ENCODE measurements at places on chromosomes 5 and 9. TPM values are rescaled to one million over a fixed set of nuclear protein-coding genes. Genes with fewer than 3 reads are reported as not detected.

Gene COL23A1
- not detected for total RNA-seq

Gene RANBP3L
- not detected for total RNA-seq

Gene PDGFRB
- total RNA-seq: 113 TPM

Gene HAND1
- total RNA-seq: not detected

Gene CDH9
- total RNA-seq: not detected

Gene CDKN2B-AS1
- total RNA-seq: 2.6 TPM

Gene GARNL3
- total RNA-seq: 0.22 TPM

Gene TUSC1
- not detected for total RNA-seq

DNA sequence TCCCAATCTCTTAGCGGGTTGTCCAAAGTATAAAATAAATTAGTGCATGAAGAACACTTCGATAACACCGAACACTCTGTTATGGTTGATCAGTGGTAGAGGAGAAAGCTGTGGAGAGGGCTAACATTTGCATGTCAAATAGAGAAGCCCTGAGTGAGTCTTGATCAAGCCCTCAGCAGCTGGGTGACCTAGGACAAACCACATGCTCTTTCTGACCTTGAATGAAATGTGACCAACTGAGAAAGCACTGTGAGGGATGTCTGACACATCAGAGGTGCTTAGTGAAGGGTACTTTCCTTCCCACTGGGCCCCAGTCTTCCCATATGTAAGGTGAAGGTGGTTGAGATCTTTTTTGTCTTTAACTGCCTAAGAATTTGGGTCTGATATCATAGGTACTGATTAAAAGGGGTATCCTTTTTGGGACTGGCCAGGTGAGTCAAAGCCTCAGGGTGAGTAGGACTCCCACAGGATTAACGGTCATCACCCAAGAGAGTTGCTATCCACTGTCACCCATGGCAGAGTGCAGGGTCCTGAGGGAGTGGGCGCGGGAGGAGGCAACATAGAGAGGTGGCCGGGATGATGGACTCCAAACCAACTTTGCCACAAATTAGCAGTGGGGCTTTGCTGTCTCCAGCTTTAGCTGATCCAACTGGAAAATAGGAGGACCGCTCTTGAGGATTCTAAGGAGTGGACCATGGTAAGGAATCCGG, 53.5 kb downstream of the KIF4B start:
- DNase-seq: no peak

DNA sequence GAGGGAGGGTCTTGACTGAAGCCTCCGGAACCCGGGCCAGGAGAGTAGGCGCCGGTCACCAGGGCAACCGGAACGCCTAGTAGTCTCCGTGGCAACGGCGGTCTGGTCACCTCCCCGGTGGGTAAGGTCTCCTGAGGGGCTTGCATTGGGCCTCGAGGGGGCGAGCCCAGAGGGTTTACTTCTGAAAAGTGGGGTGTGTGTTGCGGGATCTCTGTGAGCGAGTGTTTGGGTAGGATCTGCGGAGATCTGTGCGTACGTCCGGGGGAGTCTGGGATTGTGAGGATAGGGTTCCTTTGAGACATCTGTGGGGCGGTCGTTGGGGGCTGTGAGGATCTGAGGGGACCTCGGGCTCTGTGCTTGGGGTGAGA, at the start of gene FAM221B:
TSS of gene FAM221B (minus strand) at position 17 of the 368 bp plus-strand sequence. CDS start 2,571 bp downstream, outside the sequence.
- DNase-seq: no peak

GRCh38 chr9:134332266-134332665, 6.0 kb downstream of the RXRA start:
- no peak for DNase-seq

GRCh38 chr9:82480921-82481320, 492.3 kb downstream of the SPATA31D1 start:
- no peak for DNase-seq

DNA sequence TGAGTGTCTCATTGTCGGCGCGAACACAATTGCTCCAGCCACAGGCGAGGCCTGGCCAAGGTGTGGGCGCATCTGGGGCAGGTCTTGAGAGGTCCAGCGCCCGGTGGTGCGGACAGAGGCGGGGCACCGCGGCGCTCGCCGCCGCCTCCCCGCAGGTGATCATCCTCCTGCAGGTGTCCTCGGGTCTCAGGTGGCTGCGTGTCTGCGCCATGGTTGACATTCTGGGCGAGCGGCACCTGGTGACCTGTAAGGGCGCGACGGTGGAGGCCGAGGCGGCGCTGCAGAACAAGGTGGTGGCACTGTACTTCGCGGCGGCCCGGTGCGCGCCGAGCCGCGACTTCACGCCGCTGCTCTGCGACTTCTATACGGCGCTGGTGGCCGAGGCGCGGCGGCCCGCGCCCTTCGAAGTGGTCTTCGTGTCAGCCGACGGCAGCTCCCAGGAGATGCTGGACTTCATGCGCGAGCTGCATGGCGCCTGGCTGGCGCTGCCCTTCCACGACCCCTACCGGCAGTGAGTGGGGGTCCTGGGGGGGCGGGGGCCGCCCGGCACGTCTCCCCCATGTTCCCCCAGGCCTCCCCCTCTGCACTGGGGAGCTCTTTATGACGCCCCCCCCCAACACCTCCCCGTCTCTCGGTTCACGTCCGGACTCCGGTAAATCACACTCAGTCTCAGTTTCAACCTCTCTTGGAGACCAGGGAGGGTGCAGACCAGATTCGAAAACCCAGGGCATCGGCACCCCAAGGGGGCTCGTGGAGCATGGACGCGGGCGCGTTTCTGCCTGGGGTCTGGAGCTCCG, 446 bp downstream of the NXNL2 start:
- DNase-seq: no peak

DNA sequence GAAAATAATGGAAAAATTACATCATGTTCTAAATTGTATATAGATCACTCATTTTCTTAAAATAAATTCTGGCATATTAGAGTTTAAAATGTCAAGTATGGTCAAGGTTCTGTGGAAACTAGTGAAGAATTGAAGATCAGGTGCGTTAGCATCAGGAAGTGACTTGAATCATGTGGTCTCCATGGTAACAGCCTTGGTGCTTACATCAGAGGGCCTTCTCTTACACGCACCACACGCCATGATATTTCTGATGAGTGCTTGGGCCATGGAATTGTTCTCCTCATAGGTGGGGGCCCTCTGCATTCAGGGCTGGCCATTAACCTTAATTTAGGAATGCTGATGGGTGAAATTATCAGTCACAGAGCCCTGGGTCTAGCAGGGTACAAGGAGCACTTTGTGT, 288.1 kb upstream of the EFNA5 start:
- DNase-seq: no peak

GRCh38 chr9:437574-438001, 222.9 kb downstream of the DOCK8 start:
- peak; percentile 47 for DNase-seq

DNA sequence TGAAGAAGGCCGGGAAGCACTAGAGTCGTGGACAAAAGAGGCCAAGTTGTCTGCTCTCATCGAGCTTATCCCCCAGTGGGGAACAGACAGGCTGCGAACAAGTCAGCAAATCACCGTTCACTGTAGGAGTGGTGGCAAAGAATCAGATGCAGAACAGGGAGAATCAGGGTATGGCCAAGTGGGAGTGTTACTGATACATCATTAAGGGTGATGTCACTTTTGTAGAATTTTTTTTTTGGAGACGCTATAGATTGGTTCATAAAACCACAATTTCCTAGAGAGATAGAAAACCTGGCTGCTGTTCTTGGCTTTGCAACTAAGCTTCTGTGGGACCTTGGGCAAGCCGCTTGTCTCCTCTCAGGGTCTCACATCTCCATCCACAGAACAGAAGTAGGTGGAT, 21.3 kb downstream of the SPRY4 start:
- no peak for DNase-seq

GRCh38 chr5:154197801-154198491, 7.4 kb downstream of the GALNT10 start:
- peak; percentile 95 for DNase-seq

DNA sequence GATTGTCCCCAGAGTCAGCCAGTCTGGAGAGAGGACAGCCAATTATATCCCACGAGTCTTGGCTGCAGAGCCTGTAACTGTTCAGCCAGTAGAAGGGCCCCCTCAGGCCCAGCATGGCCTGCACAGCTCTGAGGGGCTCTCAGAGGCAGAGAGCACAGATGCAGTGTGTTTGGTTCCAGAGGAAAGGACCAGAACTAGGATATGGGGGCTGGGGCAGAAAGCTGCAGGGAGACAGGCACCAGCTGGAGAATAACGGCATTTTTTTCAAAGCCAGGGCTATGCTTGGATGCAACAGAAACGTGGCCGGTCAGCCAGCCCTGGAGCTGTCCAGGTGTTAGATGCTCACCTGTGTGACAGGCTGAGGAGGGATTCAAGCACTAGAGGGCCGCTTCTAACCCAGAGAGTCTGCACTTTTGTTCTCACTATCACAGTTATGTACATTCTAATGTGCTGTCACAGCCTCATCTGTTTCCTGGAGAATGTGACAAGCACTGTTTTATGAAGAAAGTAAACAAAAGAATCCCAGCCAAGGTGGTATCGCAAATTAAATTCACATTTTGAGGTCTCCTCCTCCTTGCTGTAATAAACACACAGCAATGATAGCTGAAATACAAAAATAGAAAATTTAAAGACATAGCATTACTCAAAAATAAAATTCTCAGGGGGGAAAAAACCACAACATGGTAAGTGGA, 96.5 kb downstream of the GABBR2 start:
- no peak for DNase-seq

GRCh38 chr5:95380103-95380628, 11.0 kb upstream of the FAM81B start:
- no peak for DNase-seq

DNA sequence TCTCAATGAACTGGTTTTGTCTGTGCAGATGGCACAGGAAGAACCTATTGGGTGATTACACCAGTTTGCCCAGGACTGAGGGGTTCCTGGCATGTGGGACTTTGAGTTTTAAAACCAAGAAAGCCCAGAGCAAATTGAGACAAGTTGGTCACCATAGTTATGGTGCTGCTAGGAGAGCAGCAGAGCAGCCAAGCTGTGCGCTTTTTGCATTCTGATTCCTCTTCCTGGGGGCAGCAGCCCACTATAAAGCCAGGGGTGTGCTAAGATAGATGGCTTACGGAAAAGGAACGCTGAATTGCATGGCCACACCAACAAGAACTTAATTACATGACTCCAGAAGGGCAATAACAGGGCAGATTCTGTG, 49.7 kb downstream of the TIMD4 start:
- no peak for DNase-seq

- no peak for DNase-seq
Measured at GRCh38 chr5:6632324-6632887, 438 bp downstream of the NSUN2 start.

GRCh38 chr9:34994900-34995669, 5.5 kb downstream of the DNAJB5 start:
- no peak for DNase-seq

- DNase-seq: no peak
Measured at GRCh38 chr5:123351240-123351639, 72.0 kb downstream of the CEP120 start.

Data from SJSA1 (cell line).